ENCODE measurements at places on chromosomes 6 and 20. TPM values are rescaled to one million over a fixed set of nuclear protein-coding genes. Genes with fewer than 3 reads are reported as not detected.

CTSZ gene
- total RNA-seq: 216 TPM

WFDC5 gene
- total RNA-seq: not detected

KIAA0408 gene
- not detected for total RNA-seq

LAMA5 gene
- total RNA-seq: 180 TPM

LHFPL5 gene
- not detected for total RNA-seq

All from mammary microvascular endothelial cell (primary cell).